ENCODE measurements at places on chromosomes 2 and 18.

DNA sequence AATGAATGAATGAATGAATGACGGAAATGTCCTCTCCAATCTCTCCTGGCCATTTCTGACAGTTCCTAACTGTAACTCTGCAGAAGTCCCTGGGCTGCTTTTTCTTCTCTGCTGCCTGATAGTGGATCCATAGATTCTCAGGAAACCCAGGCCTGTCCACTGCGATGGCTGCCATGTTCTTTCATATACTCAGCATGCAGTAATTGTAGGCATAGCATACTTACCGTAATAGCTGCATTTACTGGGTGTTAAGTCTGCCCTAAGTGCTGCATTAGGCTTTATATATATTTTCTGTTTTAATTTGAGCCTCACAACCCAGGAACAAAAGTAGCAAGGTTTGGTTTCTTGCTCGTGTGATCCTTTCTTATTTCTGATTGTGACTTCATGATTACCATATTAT, 122.9 kb downstream of the DCC start:
- no peak for DNase-seq

- no peak for DNase-seq
Measured at GRCh38 chr2:172614932-172615331, 59.0 kb downstream of the PDK1 start.

DNA sequence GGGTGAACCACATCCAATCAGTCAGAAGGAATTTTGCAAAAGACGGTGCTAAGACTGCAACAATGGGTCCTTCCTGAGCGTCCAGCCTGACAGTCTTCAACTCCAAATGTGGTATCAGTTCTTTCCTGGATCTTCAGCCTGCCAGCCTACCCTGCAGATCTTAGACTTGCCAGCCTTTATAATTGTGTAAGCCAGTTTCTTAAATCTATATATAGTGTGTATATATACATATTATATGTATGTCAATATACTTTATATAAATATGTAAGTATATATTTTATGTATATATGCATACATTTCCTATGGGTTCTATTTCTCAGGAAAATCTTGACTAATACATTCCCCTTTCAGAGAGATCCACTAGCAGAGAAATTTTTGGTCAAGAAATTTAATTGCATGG, 245.5 kb downstream of the FHOD3 start:
- no peak for DNase-seq

DNA sequence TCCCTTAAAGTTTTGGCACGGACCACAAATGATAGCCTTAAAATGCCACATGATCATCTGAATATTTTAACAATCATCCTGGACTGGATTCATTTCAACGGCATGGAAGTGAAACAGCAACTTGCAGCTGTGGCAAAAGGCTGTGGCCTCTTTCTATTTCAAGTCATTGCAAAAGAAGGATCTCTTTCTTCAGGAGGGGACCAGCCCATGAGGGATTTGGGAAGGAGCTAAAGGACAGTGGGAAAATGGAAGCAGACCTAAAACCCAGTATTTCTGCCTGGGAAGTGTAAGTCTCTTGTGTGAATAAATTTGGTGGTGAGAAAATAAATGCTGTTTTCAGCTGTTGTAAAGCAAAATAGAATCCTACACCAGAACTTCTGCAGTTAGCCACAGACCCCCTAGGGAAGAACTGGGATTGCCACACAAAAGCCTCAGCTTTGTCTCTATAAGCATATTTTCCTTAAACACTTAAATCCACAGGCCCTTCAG, 107.3 kb upstream of the ZFP36L2 start:
- no peak for DNase-seq

- DNase-seq, result no peak
Measured at GRCh38 chr2:86518481-86518880, 44.8 kb downstream of the CHMP3 start.

GRCh38 chr2:30264274-30264673, 32.9 kb downstream of the LBH start:
- DNase-seq, result no peak

GRCh38 chr2:120369250-120369649, 23.3 kb downstream of the INHBB start:
- no peak for DNase-seq

GRCh38 chr2:11896386-11896785, 150.0 kb downstream of the LPIN1 start:
- no peak for DNase-seq

GRCh38 chr18:69158944-69159343, 241.7 kb upstream of the DOK6 start:
- no peak for DNase-seq

DNA sequence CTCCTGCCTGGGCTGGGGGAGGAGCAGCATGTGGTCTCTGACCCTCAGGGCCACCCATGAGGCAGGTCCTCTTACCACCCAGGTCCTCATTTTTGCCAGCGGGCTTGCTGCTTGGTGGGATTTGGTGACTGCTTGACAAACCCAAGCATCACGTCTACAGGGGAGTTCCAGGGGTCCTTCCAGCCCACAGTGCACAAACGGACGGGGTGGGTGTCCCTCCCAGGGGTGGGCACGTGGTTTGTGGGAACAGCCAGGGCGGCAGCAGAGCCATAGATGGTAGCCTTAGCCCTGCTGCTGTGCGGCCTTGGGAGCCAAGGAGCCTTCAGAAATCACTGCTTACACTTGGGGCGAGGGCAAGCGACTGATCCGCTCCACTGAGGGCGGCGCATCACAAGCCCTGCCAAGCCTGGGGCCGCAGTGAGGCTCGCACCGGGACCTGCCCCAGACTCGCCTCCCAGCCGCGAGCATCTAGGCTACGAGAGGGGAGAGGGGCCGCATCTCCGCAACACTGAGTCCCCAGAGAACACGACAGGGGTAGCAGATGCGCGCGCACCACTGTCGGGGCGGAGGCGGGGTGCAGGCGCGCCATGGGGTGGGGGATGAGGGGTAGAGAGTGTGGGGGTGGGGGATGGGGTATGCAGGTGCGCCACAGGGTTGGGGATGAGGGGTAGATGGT, 36.9 kb downstream of the SNED1 start:
- DNase-seq, result no peak

- DNase-seq, result no peak
Measured at GRCh38 chr2:30675758-30676157, 131.5 kb downstream of the CAPN13 start.

GRCh38 chr18:76860411-76860810, 38.1 kb downstream of the ZNF236 start:
- DNase-seq, result no peak

- no peak for DNase-seq
Measured at GRCh38 chr2:25936889-25937545, 45.3 kb downstream of the KIF3C start.

GRCh38 chr2:74072565-74072964, 75.1 kb downstream of the BOLA3 start:
- DNase-seq, result no peak

DNA sequence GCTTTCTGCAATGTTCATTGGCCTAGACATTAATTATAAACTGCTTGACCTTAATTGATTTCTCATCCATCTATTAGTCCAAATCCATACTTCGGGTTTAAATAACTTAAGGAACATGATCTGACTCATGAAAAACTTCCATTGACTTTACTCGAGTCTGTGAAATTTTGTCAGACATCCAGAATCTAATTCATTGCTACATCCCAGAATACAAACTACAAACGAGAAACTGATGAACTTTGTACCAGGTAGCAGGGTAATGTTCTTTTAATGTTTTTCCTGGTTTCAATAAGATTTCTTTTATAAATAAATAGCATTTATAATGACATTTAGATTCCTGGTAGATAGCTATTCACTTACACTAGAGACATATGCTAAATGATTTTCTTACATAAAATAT, 36.0 kb upstream of the IKZF2 start:
- no peak for DNase-seq

DNA sequence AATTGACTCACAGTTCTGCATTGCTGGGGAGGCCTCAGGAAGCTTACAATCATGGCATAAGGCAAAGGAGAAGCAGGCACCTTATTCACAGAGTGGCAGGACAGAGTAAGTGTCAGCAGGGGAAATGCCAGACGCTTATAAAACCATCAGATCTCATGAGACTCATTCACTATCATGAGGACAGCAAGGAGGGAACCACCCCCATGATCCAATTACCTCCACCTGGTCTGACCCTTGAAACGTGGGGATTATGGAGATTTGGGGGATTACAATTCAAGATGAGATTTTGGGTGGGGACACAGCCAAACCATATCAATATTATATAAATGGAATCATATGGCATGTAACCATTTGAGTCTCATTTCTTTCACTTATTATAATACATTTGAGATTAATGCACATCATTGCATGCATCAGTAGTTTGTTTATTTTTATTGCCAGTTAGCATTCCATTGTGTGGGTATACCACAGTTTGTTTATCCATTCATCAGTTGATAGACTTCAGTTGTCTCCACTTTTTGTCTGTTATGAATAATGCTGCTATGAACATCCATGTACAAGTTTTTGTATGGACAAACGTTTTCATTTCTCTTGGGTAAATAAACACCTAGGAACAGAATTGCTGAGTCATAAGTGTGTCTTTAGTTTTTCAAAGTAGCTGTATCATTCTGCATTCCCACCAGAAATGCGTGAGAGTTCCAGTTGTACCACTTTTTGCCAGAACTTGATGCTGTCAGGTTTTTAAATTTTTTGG, 5.8 kb upstream of the SRBD1 start:
- DNase-seq, result no peak

- DNase-seq, result no peak
Measured at GRCh38 chr2:72539071-72539552, 286.7 kb downstream of the EXOC6B start.

GRCh38 chr18:58507880-58508279, 121.0 kb downstream of the ALPK2 start:
- no peak for DNase-seq

DNA sequence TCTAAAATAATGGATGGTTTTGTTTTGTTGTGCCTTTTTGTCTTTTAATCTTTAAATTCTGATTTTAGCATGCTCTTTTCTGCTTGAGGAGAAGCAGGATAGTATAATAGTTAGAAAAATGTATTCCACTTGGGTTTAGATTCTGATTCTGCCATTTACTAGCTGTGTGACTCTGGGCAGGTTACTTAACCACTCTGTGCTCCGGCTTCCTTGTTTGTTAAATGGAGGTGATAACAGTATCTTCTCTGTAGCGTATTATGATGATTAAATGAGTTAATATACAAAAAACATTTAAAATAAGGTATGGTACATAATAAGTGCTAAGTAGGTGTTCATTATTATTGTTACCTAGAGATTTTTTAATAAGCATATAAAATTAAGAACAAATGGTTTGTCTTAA, 26.9 kb upstream of the IL18RAP start:
- no peak for DNase-seq

GRCh38 chr2:142180820-142181533, 50.2 kb upstream of the LRP1B start:
- no peak for DNase-seq

GRCh38 chr2:25265802-25266201, 75.9 kb downstream of the DNMT3A start:
- DNase-seq, result no peak

- DNase-seq, result no peak
Measured at GRCh38 chr18:35118641-35119040, 77.4 kb downstream of the MAPRE2 start.

DNA sequence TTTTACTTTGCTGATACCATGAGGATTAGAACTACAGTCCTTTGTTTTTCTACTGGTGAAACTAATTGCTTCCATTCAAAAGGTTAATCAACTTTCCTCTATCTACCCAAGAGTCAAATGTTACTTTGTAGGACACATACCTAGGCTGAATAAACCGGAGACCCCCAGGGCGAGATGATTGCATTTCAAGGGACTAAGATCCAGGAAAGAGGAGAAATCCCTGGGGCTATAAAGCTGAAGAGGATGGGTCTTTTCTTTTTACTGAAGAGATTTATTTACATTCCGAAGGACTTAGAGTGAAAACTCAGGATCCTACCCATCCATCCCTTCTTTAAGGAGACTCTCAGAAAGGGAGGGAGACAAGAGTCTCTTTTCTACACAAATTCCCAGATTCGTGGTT, 331.9 kb downstream of the CDH19 start:
- no peak for DNase-seq

DNA sequence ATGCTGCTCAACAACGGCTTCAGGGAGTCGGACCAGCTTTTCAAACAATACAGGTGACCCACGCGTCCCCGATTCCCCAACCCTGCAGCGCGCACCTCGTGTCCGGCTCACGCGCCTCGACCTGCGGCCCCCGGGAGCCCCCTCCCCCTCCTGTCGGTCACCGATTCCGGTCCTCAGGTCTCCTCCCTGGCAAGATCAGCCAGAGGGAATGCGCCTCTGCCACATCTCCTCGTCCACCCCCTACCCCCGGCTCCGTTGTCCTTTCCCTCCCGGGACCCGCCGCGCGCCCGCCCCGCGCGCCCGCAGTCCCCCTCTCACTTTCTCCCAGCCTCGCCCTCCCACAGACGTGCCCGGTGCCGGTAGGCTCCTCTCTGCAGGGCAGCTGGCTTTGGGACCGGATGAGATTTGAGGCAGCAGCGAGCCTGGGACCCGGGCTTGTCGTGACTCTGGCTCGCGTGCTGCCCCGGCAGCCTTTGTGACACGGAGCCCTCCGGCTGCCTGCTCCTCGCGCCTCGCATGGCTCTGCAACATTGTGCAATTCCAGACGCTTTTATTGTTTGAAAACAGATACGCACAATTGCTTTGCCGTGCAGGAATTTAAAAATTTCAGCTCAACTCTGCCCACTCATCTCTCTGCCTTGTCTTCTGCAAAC, 558 bp downstream of the TTC39C start:
- no peak for DNase-seq

DNA sequence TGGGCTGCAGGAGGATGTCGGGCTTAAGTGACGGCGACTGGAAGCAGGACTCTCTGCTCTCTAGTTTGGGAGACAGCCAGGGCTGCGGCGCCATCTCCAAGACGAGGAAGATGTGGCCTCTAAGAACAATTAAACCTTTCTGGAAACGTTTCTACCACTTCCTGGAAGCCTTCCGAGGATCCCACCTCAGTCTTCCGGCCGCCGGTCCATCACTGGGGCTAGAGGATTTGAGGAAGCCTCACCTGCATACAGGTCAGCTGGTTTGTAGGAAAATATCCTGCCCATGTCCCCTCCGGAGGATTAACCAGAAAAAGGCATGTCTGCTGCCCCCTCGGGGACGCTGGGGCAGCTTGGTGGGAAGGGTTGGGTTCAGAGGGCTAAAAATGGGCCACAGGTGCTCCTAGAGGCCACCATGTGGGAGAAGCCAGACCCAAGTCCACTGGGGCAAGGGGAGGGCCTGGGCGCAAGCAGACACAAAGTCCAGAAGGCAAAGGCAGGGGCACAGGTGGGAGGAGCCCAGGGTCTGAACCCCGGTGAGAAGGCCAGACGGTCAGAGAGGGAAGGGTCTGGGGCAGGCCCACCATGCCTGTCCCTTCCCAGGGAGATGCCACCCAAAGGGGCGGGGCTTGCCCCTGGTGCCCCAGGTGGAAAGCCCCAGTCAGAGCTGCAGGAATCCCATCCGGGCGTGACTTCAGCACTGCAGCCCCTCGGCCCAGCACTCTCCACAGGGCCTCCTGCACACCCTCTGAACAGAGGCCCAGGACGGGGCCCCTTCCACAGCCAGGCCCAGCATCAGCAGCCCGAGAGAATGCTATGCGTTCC, 82.2 kb upstream of the ID2 start:
- no peak for DNase-seq

GRCh38 chr2:69734854-69735544, 6.9 kb upstream of the ANXA4 start:
- no peak for DNase-seq
